SIG-M5 (cell line): ENCODE measurements at places on chromosomes 16 and 17.

- DNase-seq = no peak
Measured at GRCh38 chr17:71985111-71986039, 135.4 kb upstream of the SOX9 start.

DNA sequence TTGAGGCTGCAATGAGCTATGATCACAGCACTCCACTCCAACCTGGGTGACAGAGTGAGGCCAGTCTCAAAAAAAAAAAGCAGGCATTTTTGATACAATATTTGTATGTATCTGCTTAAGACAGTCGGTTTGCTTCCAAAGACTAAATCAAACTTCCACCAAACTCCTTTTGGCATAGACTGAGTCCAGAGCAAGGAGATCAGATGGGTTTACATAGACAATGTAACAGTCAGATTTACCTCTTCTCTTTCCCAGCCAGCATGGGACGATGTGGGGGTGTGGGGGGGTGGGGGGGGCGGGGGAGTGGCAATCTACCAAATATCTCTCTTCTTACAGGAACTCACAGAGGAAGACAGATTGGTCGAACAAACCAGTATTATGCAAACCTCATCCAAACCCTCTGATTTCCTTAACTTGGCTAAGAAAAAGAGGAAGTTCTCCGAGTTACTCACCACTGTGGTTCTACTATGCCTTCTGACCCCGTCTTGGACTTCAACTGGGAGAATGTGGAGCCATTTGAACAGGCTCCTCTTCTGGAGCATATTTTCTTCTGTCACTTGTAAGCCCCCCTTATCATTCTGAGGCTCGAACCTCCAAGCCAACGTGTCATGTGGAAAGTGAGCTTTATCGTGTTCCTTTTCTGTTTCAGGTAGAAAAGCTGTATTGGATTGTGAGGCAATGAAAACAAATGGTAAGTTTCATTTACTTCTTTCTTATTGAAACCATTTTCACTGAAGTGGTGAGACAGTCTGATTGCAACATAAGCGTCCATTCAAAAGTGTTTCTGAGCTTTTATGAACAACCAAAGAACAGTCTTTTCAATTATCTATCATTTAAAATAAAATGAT is at the start of gene MILR1:
TSS of gene MILR1 (plus strand) at position 451 of the 848 bp plus-strand sequence. CDS start at position 505, 54 bp downstream.
- DNase-seq = peak; percentile 99

GRCh38 chr17:65515959-65516948 is 45.2 kb downstream of the AXIN2 start:
- no peak for DNase-seq

- DNase-seq = no peak
Measured at GRCh38 chr17:70086516-70086915, 11.5 kb downstream of the KCNJ16 start.

GRCh38 chr17:45313996-45314740 is 2.7 kb downstream of the MAP3K14 start:
- DNase-seq = no peak

DNA sequence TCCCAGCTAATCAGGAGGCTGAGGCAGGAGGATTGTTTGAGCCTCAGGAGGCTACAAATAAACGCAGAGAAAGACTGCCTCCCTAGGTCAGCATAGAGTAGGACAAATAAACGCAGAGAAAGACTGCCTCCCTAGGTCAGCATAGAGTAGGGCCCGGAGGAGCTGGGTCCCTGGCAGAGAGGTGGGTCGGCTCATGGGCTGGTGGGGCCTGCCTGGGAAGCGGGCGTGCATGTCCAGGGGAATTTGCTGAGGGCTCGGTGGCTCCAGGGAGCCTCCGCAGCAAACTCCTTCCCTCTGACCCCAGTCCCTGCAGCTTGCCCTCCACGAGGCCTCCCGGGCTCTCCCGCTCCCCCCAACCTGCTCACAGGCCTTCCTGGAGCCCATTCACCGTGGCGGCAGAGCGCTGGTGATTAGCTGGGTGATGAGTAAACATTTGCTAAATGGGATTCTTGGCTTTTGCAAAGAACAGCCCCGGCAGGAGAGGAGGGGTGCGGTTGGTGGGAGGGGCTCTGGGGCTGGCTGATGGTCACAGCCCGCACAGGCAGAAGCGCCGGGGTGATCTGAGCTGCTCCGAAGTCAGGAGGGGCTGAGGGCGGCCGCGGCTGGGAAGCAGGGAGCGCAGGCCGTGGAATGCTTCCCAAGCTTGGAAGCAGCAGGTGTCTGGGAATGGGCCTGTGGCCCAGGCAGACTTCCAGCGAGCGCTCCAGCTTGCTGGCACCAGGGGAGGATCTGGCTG is 93.1 kb downstream of the RTN4RL1 start:
- no peak for DNase-seq
